ENCODE measurements at places on chromosomes 12 and 14.

GRCh38 chr12:125186471-125187147 is 121.4 kb downstream of the AACS start:
- no peak for DNase-seq

GRCh38 chr12:57094208-57095160 is 5.6 kb downstream of the NAB2 start:
- no peak for DNase-seq

DNA sequence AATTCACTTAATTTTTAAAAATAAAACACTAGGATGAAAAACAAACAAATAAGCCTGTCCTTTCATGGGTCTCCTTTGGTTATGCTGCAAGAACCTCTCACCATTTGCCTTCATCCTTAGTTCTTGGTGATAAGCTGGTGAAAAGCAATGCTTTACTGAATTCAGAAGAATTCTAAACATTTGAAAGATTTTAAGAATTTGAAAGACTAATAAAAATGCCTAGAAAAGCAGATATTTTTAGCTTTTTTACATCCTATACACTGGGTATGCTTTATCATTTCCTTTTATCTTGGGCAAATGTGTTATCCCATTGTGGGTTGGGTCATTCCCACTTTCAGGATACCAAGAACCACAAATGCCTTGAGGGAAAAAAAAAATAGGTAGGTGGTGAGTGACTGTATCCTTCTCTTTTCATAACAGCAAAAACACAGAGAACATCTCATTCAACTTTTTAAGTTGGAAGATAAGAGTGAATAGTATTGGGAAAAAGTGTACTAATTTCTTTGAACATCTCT is 197.1 kb upstream of the ABCD2 start:
- no peak for DNase-seq

GRCh38 chr12:58104351-58104755 is 163.0 kb downstream of the ATP23 start:
- DNase-seq = no peak

- DNase-seq = no peak
Observed at GRCh38 chr12:37672655-37673260, 643.8 kb upstream of the ALG10B start.

DNA sequence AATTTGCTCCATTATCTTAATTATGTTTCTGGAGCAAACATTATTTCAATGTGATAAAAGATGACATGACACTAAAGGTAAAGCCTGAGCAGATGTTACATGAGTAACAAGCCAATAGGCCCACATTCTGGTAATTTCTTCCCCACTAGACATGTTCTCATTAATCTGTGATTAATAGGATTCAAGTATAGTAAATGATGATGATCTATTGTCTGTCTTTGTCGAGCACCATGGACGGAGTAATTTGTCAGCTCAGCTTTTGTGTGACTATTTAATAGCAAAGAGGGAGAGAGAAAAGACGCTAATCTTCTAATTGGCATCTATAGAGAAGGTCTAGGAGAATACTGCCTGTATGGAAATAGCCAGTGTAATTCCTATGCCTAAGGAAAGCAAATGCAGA is 62.2 kb upstream of the INSM2 start:
- DNase-seq = no peak

- DNase-seq = no peak
Observed at GRCh38 chr12:1768615-1769014, 51.8 kb upstream of the LRTM2 start.

DNA sequence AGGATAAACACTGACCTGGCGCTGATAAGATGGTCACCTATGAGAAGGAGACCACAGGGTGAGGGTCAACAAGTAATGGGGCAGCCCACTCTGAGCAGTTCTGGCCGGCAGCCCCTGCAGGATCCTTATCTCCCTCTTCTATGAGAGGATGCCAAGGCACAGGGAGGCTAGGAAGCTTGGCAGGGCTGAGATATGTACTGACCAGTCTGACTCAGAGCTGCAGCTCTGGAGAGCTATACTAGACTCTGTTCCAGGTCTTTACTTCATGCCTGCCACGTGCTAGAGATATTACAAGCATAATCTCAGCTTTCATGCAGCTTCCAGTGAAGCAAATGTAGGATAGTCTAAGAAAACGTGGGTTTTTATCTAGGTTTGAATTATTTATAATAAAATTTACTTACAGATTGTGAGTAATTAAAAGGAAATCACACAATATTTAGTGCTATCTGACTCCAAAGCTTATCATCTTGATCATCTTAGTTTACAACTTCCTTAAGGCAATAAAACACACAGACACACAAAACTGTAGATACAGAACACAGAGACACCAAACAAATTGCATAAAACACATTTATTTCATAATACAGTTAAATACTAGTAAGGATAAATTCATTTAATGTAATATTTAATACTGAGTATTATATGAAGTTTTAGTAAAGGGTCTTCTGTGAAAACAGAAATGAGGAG is 32.3 kb downstream of the GIT2 start:
- DNase-seq = no peak

DNA sequence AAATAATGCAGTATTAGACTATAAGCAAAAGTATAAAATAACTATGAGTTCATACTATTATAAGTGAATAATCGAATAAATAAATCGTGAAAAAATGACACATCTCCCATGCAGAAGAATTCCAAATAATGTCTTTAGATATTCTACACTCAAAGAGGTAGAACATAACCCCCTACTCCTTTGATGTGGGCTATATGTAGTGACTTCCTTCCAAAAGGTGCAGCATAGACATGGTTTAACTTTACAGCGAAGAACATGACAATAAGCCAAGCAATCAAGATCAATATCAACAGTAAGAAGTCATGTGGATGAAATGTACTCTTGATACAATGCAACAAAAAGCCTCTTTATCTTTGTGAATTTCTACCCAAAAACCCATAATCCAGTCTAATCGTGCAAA is 46.0 kb upstream of the HIF1A start:
- no peak for DNase-seq

DNA sequence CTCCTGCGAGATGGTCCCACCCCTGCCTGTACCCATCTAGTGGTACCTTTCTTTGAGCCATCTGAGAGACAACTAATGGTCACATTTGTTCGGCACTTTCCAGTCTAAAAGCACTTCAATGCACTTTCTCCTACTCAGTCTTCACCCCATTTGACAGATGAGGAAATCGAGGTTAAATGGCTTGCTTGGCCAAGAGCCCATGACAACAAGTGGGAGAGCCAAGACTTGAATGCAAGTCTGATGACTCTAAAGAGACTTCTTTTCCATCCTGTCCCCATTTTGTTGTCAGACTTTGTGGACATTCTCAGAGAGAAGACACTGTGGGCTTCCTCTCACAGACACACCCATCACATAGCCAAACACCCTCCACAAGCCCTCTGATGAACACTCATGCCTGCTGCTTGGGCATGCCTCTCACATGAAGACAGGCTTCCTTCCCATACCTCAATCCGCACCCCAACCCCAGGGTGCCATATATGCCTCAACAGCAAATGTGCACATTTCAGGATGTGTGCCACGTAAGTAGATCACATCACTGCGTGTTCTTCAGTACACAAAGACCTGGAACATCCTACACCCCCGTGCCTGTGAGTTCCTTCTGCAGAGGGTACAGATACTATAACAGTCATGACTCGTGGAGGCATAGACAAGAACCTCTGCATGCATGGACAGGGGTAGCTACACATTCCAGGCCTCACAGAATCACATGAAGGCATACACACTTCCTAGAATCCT is 805 bp downstream of the MYH7 start:
- no peak for DNase-seq

Data from activated T-helper 9 cell treated with anti-CD3 and anti-CD28 coated beads, Interleukin-2, amount 50 U/mL, for 16 hours (primary cell).